ENCODE measurements at places on chromosomes 3 and 15.
A peak's percentile ranks its signal among the peaks of the same experiment; 100 is the strongest.

GRCh38 chr15:25094519-25094918 is 139.7 kb downstream of the SNRPN start:
- no peak for DNase-seq

DNA sequence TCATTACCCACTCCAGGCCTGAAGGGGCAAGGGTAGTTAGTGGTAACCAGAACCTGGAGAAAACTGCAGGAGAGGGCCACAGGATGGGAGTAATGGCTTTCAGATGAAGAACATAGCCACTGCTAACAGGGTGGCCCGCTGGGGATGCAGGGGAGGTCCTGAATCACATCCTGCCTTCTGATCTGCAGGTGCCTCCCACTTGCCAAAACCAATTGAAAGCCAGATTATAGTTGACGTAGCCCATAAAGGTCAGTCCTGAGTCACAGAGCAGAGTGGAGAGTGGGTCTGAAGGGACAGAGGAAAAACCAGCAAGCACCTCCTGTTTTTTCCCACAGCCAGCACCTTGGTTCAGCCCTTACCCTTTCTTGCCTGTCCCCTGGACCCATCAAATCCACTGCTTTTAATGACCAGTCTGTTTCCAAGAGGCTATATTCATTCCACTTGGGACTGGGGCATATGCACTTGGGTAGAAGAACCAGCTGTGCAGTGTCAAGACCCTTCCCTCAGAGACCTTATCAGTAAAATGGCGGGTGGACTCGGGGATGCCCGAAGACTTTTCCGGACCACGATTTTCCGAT is 646 bp upstream of the SLC35G2 start:
- peak; percentile 91 for DNase-seq

DNA sequence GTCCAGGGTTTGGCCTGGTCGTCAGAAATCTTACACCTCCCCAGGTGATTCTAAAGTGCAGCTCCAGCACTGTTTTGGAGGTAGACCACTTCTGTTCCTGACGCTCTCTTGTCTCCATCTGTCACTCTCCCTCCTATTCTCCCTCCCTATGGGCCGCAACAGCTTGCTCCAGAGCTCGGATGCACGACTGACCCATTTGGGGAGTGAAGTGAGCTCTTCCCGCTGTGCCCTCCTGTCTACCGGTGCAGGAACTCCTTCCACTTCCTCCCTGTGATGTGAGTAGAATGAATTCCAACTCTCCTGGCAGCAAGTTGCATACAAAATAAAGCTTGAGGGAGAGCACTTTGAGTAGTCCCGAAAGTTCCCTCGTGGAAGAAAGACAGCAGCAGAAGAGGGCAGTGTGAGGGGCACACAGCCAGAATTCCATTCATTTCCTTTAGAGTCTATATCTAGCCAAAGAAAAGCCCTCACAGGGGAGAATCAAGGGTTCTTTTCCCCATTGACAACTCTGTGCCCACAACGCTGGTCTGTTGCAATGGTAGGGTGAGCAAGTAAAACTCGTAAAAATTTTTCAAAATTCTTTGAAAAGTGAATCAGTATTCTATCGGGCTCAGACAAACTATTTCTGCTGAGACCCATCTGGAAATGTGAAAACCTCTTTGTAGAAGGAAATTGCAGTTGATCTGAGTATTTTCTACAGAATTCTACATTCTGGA is 39.9 kb upstream of the BDH1 start:
- DNase-seq = no peak

GRCh38 chr3:76365275-76365674 is 579.9 kb upstream of the ZNF717 start:
- peak; percentile 54 for DNase-seq

DNA sequence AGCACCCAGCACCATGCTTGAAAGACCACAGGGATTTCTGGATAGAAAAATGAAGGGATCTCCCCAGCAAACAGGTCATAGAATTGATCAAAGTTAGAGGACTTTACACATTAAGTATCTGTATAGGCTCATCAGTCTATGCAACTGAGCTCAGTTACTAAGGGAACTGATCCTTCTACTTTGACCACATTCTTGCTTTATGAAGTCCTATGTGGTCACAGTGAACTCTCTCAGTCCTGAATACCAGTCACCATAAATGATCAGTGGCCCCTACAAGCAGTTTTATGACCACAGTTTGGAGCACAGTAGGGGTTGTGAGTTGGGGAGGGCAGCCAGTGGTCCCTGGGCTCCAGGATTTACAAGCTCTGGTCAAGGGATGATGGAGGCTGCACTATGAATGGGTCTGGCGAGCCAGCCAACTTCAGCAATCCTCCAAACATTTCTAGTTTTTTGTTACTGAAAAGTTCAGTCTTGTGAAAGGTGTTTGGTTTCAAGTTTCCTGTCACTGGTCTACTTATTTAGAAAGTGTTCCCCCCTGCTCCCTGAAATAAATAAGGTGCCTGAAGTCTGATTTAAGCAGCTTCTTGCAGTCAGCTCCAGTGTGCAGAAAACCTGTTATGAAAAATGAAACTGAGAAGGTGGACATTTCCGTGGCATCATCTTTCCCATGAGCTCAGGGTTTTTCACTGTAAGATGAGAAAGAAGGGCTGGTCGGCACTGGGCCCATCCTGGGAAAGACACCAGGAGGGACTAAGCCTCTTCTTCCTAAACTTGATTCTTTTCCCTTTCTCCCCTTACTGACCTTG is 75.5 kb downstream of the DAPK2 start:
- DNase-seq = peak; percentile 18

DNA sequence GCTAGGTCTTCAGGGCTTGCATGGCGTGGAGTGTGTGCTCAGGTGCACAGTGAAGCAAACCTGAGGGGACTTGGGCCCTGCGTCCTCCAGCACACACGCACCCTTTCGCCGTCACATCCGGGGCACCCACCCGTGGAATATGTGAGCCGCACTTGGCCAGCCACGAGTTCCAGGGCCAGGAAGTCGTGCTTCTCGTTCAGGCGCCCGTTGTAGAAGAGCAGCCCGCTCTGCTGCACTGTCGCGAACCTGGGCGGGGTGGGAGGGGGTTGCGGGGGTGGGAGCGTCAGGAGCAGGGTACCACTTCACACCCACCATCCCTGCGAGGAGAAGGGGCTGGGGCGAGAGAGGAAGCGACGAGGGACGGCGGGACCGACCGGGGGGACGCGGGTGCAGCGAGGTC is 7.1 kb downstream of the CELSR3 start:
- no peak for DNase-seq

- no peak for DNase-seq
These were observed 223.3 kb upstream of the ARHGEF26 start for GRCh38 chr3:153897842-153898241.

DNA sequence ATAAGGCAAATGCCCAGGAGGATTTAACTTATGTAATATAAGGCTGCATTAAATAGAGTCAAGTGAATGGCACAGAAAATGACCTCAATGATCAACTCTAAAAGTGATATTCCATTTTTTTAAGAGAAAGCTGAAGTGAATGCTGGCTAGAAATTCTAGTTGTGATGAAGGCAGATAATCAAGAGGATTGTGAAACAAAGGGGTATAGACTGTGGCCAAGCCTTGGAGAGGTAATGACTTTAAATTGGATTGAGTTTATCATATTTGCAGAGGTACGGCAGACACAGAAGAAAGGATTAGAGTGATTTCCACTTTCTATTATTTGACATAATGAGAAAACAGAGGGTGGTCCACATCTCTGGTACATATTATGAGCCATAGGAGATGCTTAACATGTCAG is 269.2 kb downstream of the MECOM start:
- DNase-seq = no peak

DNA sequence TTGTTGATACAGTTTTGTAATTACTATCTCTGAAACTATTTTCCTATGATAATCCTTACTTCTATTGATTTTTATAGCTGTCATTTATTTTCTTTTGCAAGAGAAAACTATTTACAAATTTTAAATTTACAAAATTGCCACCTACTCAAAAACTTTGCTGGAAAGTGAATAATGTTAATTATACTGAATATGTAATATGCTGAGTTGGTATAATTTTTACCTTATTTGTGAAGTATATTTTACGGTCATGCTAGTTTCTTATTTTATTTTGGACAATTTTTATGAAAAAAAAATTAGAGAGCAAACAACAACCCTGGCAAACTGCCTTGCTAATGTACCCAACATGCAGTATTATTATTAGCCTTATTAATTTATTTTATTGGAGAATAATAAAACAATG is 2.9 kb downstream of the KCNH8 start:
- no peak for DNase-seq

GRCh38 chr3:32246079-32246675 is 7.7 kb downstream of the CMTM8 start:
- DNase-seq = no peak

GRCh38 chr3:17442332-17443049 is 299.9 kb downstream of the TBC1D5 start:
- DNase-seq = peak; percentile 37

GRCh38 chr3:27658741-27659140 is 63.4 kb downstream of the EOMES start:
- no peak for DNase-seq

GRCh38 chr15:45657254-45657653 is 22.4 kb downstream of the SQOR start:
- DNase-seq = no peak

DNA sequence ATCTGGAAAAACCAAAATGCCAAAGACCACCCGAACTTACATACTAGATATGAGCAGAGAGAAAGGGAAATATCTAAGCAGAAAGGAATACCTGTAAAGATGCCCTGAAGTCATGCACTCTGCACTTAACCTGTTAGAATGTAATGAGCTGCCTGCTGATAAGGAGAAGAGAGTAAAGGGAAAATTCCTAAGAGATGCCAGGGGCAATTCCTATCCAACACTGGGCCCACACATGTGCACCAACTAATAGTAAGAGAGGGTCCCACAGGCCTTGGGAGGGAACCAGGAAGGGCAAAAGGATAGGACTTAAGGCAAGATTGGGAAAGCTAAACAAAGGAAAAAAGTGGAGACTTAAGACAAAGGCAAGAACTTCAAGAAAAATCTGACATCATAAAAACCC is 189.5 kb downstream of the NSUN3 start:
- DNase-seq = no peak

GRCh38 chr15:49902685-49903501 is 216.1 kb downstream of the ATP8B4 start:
- DNase-seq = peak; percentile 86

GRCh38 chr3:3038201-3038991 is 71.8 kb downstream of the IL5RA start:
- DNase-seq = no peak

All from iris pigment epithelial cell (primary cell).